GM13977 (cell line): ENCODE measurements at places on chromosomes 2 and 18.

DNA sequence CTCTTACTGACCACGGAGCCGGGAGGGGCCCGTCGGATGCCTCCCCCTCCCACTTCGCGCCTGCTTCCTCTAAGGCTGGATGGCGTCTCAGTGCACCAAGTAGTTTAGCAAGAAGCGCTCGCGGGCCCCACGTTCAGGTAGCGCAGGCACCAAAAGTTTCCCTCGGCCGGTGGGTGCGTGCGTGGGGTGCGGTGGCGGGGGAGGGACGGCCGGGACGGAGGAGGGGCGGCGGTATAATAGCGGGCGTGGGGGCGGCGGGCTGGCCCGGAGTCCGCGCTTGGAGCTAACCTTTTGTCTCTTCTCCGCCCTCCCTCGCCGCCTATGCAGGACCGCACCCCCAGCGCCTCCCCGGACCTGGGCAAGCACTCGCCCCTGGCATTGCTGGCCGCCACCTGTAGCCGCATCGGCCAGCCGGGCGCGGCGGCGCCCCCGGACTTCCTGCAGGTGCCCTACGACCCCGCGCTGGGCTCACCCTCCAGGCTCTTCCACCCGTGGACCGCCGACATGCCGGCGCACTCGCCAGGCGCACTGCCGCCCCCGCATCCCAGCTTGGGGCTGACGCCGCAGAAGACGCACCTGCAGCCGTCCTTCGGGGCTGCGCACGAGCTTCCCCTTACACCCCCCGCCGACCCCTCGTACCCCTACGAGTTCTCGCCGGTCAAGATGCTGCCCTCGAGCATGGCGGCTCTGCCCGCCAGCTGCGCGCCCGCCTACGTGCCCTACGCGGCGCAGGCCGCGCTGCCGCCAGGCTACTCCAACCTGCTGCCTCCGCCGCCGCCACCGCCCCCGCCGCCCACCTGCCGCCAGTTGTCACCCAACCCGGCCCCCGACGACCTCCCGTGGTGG is 1.0 kb downstream of the SP5 start:
- peak; percentile 64 for DNase-seq

DNA sequence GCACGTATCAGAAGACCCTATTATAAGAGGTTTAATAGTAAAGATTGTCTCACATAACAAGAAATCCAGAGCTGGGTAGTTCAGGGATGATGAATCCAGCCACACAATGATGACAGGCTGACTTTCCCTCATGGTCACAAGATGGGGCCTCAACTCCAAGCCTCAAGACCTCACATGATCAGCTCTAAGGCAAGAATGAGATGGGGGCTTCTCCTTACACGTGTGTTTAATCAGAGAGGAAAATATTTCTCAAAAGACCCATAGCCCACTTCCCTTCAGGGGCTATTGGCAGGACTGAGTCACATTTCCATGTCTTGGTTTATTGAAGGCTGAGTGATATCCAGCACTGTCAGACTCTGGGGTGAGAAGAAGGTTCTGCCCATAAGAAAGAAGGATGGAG is 100.2 kb upstream of the FOSL2 start:
- no peak for DNase-seq

GRCh38 chr2:149926149-149926548 is 338.6 kb upstream of the MMADHC start:
- no peak for DNase-seq

GRCh38 chr2:46146866-46147502 is 150.2 kb upstream of the EPAS1 start:
- no peak for DNase-seq

GRCh38 chr18:45353530-45353929 is 261.7 kb upstream of the SLC14A2 start:
- DNase-seq = no peak

DNA sequence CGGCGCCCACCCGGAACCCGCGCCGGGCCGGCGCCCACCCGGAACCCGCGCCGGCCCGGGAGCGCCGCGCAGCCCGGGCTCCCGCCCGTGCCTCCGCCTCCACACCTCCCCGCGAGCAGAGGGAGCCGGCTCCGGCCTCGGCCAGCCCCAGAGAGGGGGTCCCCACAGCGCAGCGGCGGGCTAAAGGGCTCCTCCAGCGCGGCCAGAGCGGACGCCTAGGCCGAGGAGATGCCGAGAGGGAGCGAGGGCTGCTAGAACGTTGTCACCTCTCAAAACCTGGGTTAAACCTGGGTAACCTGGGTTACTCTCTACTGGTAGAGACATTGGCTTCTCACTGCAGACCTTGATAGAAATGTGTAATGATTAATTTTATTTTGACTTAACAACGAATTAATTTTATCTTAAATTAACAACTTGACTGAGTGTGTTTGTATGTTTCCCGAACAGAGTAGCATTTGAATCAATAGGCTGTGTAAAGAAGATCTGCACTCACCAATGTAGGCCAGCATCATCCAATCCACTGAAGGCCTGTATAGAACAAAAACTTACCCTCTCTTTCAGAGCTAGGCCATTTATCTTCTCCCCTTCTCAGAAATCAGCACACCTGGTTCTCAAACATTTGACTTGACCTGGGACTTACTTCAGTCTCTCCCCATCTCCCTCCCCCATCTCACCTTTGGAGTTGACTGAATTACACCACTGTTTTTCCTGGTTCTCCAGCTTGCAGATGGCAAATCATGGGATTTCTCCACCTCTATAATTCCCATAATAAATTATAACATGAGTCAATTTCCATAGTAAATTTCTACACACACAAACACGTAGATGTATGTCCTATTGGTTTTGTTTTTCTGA is 242.7 kb downstream of the ASXL3 start:
- no peak for DNase-seq

GRCh38 chr2:68126561-68126960 is 31.1 kb upstream of the PNO1 start:
- DNase-seq = no peak

DNA sequence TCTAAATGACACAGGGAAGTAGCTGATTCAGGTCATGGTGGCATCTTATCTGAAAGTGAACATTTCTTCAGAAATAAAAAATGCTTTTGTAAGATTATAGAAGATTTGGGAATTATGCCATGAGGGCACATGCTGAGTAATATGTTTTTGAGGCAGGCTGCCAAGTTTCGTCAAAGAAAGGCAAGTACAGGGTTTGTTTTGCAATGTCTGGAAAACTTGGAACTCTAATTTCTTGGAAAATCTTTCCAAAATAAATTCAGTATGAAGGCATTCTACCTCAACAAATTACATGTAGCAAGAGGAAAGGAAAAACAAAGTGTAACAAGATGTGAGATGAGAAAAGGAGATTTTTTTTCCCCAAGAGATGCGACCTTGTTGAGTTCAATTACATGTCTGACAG is 167.7 kb downstream of the PLCL1 start:
- DNase-seq = no peak

- no peak for DNase-seq
Observed at GRCh38 chr2:120930864-120931263, 195.2 kb downstream of the GLI2 start.

DNA sequence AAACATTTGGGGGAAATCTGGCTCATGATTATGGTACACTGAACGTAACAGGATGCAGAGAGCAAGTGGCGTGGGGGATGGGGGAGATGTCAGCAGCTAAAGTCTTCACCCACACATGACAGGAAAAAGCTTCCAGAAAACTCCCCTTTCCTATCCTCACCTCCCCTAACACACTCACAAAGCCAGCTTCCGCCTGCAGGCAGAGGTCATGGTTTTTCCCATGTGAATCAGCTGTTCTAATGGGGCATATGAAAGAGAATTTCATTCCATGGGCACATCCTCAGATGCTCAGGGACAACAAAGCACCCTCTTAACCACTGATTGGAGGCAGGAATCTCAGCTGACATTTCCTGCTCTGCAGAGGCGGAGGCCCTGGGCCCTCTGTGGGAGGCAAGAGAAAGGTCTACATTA is 129.1 kb downstream of the TSN start:
- no peak for DNase-seq

GRCh38 chr18:21996351-21996826 is 173.0 kb upstream of the GATA6 start:
- no peak for DNase-seq

- DNase-seq = peak; percentile 53
Observed at GRCh38 chr18:59876310-59876626, 23.5 kb upstream of the PMAIP1 start.

- no peak for DNase-seq
Observed at GRCh38 chr2:3526871-3527270, 7.5 kb upstream of the ADI1 start.

- no peak for DNase-seq
Observed at GRCh38 chr2:38279201-38279600, 97.9 kb downstream of the ATL2 start.

- DNase-seq = no peak
Observed at GRCh38 chr18:12860530-12860929, 23.5 kb downstream of the PTPN2 start.

GRCh38 chr2:10169581-10169980 is 47.0 kb downstream of the RRM2 start:
- no peak for DNase-seq

GRCh38 chr2:206011018-206011614 is 74.9 kb downstream of the INO80D start:
- no peak for DNase-seq

DNA sequence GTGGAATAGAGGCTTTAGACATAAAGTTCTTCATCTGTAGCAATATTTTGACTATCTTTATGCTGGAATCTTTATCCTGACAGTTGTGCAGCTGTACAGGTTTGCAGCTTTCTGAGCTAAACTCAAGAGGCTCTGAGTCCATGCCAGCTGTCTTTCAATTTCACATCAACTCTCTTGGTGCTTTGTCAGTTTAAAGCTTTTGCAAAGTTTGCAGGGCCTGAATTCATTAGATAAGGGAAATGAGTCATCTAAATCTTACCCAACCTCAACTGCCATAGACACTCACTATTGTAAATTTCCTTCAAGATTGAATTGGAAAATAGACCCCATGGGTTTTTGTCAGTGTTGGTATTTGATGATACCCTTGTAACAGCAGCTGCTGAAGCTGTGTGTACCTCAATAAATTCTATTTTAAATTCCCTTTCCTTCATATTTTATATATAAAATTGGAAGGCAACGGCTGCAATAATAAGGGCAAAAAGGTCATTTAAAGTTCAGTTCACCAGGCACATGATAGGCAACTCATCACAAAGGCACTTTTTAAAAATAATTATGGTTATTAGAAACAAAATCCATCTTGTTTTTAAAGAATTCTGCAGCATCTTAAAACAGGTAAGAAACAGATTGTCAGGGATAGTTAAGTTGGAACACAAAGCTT is 169.9 kb upstream of the SLC39A10 start:
- no peak for DNase-seq

DNA sequence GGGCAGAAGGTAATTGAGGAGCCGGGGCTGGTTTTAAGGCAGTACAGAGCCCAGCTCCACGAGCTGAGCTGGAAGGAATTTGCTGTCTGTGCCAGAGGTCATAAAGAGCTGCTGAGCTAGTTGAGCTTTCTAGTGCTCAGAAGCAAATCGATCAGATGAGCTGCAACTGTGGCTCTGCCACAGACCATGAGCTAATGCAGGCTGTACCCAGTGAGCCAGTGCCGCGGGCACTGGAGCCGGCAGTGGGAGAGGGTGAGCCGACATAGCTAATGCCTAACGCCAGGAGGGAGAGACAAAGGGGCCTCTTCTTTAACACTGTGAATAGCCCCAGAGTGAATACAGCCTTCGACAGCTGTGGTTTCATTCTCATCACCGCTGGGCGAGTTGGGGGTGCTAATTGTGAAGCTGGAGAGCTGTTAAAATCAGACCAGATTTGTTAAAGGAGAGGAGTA is 410.1 kb upstream of the TCF4 start:
- DNase-seq = no peak

DNA sequence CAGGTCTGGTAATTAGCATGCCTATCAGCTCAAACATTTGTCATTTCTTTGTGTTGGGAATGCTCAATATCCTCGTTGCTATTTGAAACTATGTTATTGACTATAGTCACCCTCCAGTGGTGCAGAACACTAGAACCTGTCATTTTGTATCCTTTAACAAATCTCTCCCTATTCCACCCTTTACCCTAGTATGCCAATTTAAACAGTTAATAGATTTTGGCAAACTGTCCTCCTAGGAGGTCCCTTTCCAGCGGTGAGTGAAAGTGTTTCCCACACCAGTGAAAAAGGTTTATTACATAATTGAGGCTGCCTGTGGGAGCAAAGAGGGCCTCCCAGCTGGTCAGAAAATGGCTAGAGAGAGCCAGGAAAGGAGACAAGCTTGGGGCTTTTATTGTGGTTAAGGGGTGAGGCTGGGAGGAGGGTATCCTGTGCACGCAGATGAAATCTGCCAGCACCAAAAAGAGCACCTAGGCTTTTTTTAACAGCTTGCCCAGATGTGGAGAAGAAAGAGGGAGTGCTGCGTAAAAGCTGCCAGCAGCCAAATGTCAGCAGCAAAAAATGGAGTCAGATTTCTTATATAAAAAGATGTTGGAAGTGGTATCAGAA is 1.8 kb upstream of the DRC1 start:
- no peak for DNase-seq

DNA sequence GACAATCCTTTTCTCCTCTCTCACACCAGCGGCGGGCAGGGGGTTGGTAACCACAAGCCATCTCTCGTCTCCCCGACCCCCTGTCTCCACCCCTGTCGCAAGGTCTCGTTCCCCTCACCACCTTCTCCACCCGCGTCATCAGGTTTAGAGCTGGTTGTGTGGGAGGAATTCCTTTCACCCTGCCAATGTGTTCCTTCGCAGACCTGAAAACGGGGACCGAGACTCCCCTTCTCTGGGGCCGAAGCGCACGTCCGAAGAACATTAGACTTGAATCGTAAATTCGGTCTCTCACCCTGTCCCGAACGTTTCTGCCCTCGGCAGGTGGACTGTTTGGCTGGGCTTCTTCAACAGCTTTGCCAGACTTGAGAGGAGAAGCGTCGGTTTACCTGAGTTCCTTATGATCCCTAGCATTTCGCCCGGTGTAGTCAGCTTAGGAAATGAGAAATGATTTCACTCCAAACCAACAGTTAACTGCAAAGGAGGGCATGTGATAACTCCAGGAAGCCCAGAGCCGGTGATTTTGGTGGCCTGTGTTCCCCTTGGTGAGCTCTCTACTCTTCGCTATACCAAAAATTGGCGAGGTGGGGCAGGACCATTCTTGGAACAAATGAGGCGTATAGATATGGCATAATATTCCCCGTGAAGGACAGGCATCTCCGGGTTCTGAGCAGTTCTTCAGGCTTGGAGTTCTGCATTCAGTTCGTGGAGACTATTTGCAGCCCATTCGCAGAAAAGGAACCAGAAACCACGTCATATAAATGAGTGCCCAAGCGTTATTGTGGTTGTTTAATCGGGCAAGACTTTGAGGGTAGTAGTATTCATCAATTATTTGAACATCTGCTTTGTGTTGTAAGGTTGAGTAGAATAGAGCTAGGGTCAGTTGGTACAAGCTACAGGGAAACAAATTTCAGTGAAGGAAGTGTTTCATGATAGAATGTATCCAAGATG is 694 bp downstream of the CFAP36 start:
- DNase-seq = peak; percentile 6

- peak; percentile 60 for DNase-seq
Observed at GRCh38 chr2:31137211-31138036, 816 bp downstream of the GALNT14 start.

DNA sequence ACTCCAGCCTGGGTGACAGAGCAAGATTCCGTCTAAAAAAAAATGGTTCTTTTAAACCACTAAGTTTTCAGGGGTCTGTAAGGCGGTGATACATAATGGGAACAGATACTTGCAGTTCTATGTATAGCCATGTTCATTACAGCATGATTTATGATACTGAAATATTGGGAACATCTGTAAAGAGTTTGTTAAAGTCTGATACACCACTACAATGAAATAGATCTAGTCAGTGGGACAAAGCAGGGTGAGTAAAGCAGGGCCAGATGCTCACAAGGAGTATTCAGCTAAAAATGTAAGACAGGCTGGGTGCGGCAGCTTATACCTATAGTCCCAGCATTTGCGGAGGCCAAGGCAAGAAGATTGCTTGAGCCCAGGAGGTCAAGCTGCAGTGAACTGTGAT is 6.2 kb upstream of the ING5 start:
- DNase-seq = no peak
